H1 (cell line): ENCODE measurements at places on chromosomes 3 and 15.

DNA sequence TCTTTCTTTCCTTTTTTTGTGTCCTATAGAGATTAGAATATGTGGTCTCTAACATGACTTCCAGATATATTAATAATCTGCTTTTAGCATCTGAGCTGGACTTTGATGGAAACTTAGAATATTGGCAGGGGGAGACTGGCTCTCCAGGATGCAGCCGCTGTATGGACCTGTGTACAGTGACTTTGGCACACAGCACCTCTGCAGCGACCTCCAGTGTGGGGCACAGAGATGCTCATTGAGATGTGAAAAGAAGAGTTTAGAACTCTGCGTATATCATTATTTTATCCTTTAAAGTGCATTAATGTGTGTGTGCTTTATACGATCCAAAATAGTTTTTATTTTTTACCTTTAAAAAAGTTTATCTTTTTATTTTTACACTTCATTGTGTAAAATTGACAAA is 18.3 kb downstream of the CFAP161 start:
- no peak for DNase-seq
- H3K36me3 ChIP-seq: no peaks in the 10 kb centered on the region
- no peak overlapping the region for H3K4me3 ChIP-seq
- no peaks in the 10 kb centered on the region for H3K4me1 ChIP-seq

GRCh38 chr3:5260992-5261501 is 73.5 kb downstream of the EDEM1 start:
- no peaks in the 10 kb centered on the region for H3K27me3 ChIP-seq
- no peak overlapping the region for H3K27ac ChIP-seq
- H3K4me3 ChIP-seq: no peak overlapping the region
- H3K36me3 ChIP-seq: no peaks in the 10 kb centered on the region
- H3K4me1 ChIP-seq: no peaks in the 10 kb centered on the region
- DNase-seq: no peak

- no peaks in the 10 kb centered on the region for H3K27me3 ChIP-seq
- H3K27ac ChIP-seq: no peak overlapping the region
- H3K4me3 ChIP-seq: no peak overlapping the region
- no peaks in the 10 kb centered on the region; the same call in 1 of the 2 replicates for H3K36me3 ChIP-seq
- no peak for DNase-seq
Measured at GRCh38 chr15:66452971-66453580, 44.5 kb downstream of the SNAPC5 start.

GRCh38 chr3:19065027-19065426 is 83.3 kb upstream of the KCNH8 start:
- H3K4me1 ChIP-seq: no peaks in the 10 kb centered on the region
- H3K27me3 ChIP-seq: peaks cover 2% of the 10 kb centered on the region

DNA sequence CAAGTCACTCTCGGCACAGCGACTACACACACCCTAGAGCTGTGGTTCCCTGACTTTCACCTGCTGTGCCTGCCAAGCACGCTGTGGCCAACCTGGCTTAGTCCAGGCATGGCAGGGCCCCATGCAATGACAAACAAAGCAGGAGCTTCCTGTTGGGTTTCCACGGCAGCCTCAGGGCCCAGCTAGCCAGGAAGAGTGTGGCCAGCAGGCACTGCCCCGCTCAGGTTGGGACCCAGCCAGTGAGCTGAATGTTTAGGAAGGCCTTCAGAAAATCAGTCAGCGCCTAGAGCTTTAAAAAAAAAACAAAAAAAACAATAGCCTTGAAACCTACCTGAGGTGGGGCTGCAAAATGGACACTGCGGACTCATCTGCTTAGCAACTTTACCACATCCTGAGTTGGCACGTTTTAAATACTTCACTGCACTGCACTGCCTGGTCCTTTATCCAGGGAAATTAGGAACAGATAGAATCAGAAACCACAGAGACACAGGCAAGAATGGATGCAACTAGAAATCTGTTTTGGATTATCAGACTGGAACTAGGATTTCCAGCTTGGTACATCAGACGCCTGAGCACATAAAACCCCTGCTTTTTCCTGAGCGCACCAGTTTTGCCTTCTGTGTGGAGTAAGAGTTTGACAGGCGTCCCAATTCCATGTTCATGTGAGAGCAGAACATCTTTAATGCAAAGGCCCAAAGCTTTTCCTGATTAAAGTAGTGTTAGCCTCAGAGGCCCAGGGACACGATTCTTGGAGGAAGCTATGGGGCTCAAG is 36.2 kb upstream of the LDHAL6B start:
- no peaks in the 10 kb centered on the region for H3K4me1 ChIP-seq
- DNase-seq: no peak
- H3K36me3 ChIP-seq: peaks cover 8% of the 10 kb centered on the region
- H3K27ac ChIP-seq: no peak overlapping the region
- H3K27me3 ChIP-seq: no peaks in the 10 kb centered on the region
- no peak overlapping the region for H3K4me3 ChIP-seq

DNA sequence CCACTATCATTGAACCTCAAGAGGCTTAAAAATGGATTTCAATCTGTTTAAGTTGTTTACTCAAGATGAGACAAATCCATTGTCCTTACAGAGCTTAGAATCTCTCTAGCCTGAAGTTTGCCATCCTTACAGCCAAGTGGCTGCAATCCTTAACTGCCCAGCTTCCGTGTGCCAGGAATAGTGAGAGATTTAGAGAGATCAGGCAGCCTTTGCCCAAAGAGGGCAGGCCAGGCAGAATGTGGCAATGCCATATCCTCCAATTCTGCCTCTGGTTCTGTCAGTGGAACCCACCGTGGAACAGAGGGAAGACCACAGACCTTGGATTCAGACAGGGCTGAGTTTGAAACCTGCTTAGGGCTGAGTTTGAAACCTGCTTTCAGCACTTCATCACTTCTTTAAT is 374.3 kb downstream of the VPS13C start:
- H3K4me1 ChIP-seq: 0 out of 2 replicates have a peak, but pooled peaks cover 4% of the 10 kb centered on the region
- H3K27me3 ChIP-seq: no peaks in the 10 kb centered on the region
- DNase-seq: no peak
- H3K27ac ChIP-seq: no peak overlapping the region
- no peaks in the 10 kb centered on the region for H3K36me3 ChIP-seq
- H3K4me3 ChIP-seq: no peak overlapping the region

- no peaks in the 10 kb centered on the region for H3K4me1 ChIP-seq
- H3K36me3 ChIP-seq: no peaks in the 10 kb centered on the region
- H3K4me3 ChIP-seq: no peak overlapping the region
- DNase-seq: no peak
Measured at GRCh38 chr15:38127306-38127771, 125.3 kb upstream of the SPRED1 start.

DNA sequence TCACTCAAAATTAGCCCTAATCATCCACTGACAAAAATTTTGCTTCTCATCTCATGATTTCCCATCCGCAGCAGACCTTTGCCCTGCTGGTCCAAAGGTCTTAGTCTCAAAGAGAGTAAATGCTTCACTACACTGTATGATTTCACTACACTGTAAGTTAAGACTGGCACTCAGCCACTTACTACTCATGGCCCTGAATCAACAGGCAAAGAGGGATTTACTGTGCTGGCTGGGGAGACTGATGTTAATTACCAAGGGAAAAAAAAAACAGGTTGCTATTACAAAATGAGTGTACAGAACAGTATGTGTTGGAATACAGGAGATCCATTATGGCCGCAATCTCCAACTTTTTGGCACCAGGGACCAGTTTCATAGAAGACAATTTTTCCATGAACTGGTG is 214.8 kb downstream of the ZMAT3 start:
- DNase-seq: no peak
- no peak overlapping the region for H3K4me3 ChIP-seq
- H3K27me3 ChIP-seq: no peaks in the 10 kb centered on the region
- no peaks in the 10 kb centered on the region for H3K36me3 ChIP-seq
- H3K27ac ChIP-seq: no peak overlapping the region

DNA sequence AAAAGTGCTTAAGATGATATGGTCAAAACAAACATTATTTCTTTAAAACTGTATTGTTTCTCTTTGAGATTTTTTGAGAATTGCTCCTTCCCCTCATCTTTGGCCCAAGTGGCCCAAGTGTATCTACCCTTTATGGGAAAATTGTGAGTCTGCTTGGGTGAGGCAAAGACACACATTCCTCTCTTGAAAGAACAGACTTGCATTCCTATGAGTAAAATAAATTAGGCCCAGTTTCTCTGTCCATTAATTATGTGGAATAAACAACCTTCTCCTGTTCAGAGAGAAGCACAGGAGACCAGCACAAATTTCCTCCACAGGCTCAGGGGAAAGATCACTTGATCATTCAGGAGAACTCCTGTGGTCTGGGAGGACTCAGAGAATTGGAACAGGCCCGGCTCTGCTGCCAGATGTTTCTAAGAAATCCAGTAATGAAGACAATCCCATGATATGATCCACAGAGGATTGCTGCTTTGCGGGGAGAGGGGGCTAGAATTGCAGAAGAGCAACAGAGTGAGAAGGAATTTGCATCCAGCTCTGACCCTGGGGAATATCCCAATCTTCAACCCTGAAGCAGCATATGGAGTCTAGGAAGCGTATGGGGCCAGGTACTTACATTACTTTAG is 53.8 kb upstream of the BOC start:
- H3K27me3 ChIP-seq: no peaks in the 10 kb centered on the region
- H3K4me1 ChIP-seq: 0 out of 2 replicates have a peak, but pooled peaks cover 2% of the 10 kb centered on the region
- no peak overlapping the region for H3K4me3 ChIP-seq
- H3K36me3 ChIP-seq: no peaks in the 10 kb centered on the region
- H3K27ac ChIP-seq: no peak overlapping the region
- DNase-seq: no peak

- H3K4me3 ChIP-seq: no peak overlapping the region
- H3K4me1 ChIP-seq: no peaks in the 10 kb centered on the region
- H3K36me3 ChIP-seq: no peaks in the 10 kb centered on the region
- no peaks in the 10 kb centered on the region for H3K27me3 ChIP-seq
Measured at GRCh38 chr15:65653801-65654521, 32.2 kb downstream of the SLC24A1 start.

DNA sequence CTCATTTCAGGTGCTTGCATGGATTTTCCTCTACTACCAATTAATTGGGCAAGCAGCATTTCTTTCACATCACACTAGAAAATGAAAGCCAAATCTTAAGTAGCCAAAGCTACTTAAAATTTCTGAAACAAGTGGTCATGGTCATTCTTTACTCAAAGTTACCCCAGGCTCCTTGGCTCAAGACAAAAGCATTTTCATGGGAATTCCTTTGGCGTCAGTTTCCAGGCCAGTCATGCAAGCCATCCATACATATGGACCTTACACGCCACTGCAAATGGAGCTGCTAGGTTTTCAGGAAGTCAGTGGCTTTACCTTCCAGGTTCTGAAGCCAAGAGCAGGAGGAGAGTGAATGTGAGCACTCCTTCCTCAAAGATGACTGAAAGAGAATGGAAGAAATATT is 83.7 kb upstream of the IL12A start:
- no peaks in the 10 kb centered on the region; the same call in 1 of the 2 replicates for H3K4me1 ChIP-seq
- no peak overlapping the region for H3K27ac ChIP-seq
- H3K4me3 ChIP-seq: no peak overlapping the region
- H3K27me3 ChIP-seq: no peaks in the 10 kb centered on the region
- no peaks in the 10 kb centered on the region for H3K36me3 ChIP-seq
- no peak for DNase-seq

DNA sequence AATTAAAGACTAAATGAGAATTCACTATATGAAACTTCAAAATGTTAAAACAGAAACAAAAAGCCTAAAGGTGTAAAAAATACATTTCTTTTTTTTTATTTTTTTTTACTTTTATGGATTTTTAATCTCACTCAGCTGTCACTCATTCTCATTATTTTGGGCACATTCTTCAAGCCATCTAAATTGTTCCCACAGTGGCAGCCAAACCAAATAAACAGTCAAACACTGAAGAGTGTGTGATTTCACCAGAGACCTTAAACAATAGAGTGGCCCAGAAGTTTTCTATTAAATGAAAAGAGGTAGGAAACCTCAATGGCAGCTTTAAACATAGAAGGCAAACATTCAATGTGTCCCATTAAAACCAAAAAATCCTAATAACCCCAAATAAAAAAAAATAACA is 616.1 kb downstream of the OTOL1 start:
- no peak for DNase-seq
- H3K4me1 ChIP-seq: no peaks in the 10 kb centered on the region
- no peak overlapping the region for H3K4me3 ChIP-seq
- no peaks in the 10 kb centered on the region for H3K27me3 ChIP-seq
- H3K27ac ChIP-seq: no peak overlapping the region

GRCh38 chr15:49273734-49274318 is 103.8 kb downstream of the GALK2 start:
- no peak overlapping the region for H3K4me3 ChIP-seq
- H3K27me3 ChIP-seq: no peaks in the 10 kb centered on the region
- no peaks in the 10 kb centered on the region for H3K36me3 ChIP-seq
- H3K4me1 ChIP-seq: peaks cover 3% of the 10 kb centered on the region
